ENCODE measurements at places on chromosomes 11 and 22.
A peak's percentile ranks its signal among the peaks of the same experiment; 100 is the strongest.

GRCh38 chr11:46649180-46649738 is 31.9 kb downstream of the ATG13 start:
- DNase-seq: no peak

GRCh38 chr22:48367731-48368130 is 1459.9 kb downstream of the BRD1 start:
- DNase-seq: peak; percentile 24

DNA sequence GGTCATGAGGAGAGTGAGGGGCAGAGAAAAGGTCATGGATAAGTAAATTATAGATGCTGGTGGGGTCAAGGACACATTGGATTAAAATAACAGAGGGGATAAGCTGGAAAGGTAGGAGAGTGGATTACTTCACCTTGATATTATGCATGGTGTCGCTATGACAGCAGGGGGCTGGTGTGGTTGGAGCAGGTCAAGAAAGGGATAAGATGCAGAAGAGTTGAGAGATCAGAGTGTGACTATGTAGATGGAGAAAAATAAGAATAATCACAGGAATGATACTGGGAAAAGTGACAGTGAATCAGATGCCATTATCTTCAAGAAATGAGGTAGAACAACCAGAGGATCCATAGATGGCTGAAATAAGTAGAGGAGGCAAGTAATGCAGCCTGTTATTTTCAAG is 29.4 kb upstream of the AMOTL1 start:
- DNase-seq: no peak

DNA sequence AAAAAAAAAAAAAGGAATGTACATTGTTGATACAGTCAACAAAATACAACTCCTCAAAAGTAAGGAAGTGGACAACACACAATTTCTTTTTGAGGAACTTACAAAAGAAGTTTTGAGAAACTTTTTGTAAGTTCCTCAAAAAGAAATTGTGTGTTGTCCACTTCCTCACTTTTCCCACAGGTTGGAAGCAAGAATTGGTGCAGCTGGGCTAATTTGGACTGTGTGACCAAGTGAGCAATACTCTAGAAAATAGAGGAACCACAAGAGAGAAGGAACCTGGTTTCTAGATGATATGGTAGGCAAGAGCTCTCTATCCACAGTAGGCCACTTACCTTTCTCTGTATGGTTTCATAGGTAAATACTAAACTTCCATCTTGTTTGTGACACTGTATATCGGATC is 1053.8 kb downstream of the LRRC4C start:
- no peak for DNase-seq

DNA sequence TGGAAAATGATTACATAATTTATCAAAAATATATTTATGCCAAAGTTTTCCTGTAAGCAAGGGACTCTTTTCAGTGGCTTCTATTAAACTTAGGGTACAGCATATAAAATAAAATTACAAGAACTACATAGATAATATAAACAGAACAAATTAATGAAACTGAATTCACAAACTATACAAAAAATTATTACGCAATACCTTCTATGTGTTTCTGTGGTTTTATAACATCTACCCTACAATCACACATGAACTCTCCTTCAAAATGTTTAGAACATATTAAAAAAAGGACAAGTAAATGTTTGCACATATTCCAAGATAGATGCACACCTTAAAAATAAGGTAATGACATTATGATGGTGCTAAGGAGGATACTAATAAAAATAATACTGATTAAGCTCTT is 235.9 kb downstream of the CNTN5 start:
- no peak for DNase-seq

- DNase-seq: no peak
Measured at GRCh38 chr11:32379719-32380118, 55.6 kb downstream of the WT1 start.

DNA sequence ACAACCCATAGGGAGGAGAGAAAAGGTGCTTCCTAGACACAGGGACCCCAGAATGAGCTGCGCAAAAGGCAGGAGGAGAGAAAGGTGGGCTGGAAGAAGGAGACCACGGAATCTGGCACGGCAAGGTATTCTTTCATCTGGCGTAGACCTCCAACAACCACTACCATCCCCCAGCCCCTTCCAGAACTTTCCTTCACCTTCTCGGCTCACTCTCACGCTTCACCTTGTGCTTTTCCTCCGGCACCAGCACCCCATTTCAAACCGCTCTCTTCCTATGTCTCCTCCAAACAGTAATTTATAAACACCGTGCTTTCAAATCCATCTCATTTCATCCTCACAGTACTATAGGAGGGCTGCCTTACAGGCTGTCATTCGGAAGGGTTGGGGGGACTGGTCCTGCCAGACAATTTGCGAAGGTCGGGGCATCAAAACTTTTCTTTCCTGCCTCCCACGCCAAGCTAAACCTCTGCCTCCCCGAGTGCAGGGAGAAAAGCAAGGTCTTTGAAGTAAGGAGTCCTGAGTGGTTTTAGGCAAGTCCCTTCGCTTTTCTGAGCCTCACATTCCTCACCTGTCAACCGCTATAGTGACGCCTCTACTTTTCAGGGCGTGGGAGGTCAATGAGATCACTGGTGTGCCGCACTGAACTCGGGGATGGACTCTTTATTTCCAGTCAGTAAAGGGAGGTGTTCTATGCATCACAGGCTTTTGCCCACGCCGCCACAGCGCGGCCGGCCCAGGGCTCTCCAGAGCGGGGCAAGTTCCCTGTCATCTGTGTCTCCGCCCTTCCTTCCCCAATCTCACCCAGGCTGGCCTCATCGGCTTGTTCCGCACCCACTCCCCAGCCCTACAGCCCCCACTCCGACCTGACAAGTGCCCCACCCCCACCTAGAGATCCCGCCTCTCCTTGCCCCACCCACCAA is 800 bp downstream of the KCTD21 start:
- peak; percentile 91 for DNase-seq

GRCh38 chr11:33690290-33691065 is 10.1 kb downstream of the C11orf91 start:
- DNase-seq: no peak

DNA sequence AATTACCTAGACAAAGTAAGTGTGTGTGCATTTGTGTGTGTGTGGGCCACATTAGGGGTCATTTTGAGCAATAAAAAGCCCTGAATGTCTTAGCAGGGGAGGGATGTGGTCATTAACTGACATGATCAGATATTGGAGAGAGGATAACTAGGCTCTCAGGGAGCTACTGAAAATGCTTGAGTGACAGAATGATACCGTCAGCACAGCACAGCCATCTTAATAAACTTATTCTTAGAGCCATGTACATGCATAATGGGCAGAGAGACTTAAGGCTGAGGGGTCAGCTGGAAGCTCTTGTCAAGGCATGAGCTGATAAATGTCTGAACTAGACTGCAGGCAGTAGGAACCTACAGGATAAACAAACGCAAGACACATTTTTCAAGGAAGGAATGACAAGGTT is 239.1 kb upstream of the NCAM1 start:
- DNase-seq: no peak

DNA sequence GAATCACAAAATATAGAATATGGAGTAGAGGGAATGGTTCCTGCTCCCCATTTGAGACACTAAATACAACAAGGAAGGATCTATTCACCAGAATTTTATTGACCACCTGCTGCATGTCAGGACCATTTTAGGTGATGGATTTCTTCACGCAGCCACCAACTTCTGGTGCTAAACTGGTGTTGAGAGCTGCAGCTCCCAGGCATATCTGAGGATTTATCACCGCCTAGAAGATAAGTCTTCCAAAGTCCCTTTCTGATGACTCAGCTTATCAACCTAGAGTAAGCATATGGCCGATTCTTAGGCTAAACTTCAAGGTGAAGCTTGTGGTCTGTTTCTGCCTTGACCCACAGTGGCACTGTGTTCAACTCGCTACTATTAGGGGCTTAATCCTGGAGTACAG is 6.7 kb downstream of the DDI1 start:
- DNase-seq: no peak

DNA sequence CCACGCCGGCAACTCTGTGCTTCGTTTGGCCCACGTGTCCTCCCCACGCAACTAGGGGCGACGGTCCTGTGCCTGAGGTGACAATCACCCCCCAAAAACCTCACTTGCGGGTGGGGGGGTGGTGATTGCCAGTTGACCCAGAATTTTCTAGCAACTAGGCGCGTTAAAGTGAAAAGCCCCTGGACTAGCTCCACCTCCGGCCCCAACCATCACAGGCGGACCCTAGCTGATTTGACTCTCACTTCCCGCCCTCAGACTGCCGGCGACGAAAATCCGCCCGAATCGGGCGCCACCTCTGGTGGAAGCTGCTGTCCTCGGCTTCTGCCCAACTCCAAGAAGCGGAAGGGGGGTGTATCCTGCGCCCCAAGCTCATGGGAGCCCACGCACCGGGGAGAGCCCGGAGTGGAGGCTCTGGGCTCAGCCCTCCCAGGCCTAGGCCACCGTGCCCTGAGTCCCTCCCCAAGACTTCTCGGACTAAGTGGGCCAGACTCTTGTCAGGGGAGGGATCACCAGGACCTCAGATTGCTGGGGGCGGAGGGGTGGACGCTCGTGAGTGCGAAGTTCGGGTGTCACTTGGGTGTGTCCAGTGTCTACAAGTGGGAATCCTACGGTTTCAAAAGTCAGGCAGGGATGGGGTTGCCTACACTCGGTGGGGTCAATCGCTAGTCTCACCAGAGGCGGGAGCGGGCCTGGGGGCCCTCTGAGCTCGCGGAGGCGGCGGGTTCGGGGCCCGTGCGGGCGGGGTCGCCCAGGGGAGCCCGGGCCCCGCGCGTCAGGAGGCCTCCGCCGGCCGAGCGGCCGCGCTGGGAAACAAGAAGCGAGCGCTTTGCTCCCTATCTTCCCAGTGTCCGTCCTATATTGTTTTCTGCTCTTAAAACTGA is 12.3 kb downstream of the PAX6 start:
- DNase-seq: peak; percentile 58

- DNase-seq: no peak
Measured at GRCh38 chr11:84224042-84224441, 937.9 kb upstream of the CCDC90B start.

DNA sequence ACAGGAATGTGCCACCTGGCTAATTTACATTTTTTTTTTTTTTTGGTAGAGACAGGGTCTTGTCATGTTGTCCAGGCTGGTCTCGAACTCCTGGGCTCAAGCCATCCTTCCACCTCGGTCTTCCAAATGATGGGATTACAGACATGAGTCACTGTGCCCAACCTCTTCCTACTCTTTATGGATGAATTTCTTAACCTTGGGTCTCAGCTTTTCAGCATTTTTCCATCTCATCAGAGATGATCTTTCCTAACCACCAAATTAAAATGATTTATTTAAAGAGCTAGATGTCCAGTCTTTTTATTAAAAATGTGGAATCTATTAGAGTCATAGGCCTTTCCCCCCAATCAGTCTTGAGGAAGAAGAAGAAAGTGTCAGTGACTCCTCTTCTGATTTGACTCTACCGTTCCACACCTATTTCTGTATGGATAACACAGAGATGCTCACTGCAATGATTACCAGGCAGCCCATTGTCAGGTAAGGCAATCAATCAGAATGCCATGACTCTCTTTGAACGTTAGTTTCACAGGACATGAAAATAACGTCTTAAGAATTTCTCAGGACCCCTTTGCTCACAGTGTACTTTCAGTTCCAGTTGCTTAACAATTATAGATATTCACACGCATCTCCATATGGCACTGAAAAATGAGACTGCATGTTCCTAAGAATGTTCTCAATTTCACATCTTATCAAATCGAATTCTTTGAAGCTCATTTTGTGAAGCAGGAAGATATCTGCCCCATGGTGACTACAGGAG is 51.0 kb downstream of the MIAT start:
- DNase-seq: no peak

DNA sequence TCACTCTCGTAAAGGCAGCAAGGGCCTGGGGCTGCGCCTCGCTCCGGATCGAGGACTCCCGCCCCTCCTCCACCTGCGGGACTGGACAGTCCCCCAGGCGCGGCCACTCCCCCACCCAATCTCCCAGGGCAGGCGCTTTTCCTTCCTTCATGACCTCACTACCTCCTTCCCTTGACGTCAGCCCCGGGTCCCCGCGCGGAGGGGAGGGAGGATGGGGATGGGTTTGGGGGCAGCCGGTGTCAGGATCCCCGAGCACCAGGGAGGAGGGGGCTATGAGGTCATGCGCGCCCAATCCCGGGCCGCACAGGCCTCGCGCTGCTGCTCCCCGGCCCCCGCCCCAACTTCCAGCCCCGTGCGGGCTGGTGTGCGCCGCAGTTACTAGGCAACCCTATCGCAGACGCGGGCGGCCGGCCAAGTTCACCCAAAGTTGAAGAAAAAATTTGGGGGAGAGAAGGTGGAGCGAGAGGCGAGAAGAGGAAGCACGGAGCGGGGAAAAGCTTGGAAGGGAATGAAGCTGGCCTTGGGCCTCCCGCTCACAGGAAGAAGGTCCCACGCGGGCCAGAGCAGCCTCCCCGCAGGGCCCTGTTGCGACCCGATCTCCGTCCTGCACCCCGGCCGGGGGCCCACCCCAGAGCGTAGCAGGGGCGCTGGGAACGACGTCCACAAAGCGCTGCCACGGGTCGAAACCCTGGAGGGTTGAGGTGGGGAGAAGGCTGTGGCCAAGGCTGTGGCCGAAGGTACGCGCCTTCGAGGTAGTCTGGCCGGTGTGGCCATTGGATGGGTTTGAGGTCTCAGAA is 8.3 kb downstream of the WT1 start:
- no peak for DNase-seq

GRCh38 chr22:26236991-26237390 is 67.7 kb downstream of the SEZ6L start:
- DNase-seq: no peak

DNA sequence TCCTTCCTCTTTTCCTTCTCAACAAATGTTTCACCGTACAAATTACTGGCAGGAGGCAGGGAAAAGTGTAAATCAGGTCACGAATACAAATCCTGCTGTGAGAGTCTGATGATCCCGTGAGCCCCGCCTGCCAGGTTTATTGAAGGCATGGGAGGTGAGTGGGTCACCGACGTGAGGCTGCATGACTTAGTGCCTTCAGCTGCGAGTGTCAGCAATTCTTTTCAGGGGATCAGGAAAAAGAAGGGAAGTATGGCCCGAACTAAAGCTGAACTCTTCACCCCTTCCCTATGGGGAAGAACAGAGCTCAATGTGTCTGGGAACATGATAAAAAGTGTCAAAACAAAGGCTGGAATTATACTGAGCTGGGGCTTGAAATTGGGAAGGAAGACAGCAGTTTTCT is 166.2 kb downstream of the OPCML start:
- no peak for DNase-seq

DNA sequence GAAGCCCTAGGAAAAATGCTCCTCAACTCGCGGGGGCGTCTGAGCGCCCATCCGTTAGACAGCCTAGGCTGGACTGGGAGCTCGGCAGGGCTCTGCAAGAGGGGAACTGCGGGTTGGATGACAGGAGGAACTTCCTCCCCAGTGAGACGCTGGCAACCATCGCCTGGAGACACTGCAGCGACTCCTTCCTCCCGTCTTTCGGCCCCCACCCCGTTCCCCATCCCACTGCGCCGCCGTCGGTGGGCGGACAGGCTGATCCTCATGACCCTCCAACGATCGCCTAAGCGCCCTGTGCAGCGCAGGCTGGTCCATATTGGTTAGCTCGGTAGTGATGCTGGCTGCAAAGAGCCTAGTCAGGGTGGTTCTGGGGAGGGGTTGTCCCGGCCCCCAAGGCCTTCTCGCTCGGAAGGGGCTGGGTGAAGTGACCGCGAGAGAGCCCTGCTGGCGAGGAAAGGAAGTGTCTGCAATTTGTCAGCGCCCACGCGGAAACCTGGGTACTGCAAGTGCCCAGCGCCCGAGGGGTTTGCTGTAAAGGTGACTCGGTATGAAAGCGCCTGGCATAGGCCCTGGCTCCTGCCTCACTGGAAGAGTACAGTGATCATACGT is 638 bp downstream of the NRGN start:
- peak; percentile 74 for DNase-seq

Measured in activated CD8-positive, alpha-beta memory T cell treated with anti-CD3 and anti-CD28 coated beads for 24 hours (primary cell).